ENCODE measurements at places on chromosomes 6 and 20.

GRCh38 chr6:74834967-74835366 lies 370.9 kb downstream of the COL12A1 start:
- no peak for DNase-seq

- DNase-seq: no peak
Observed at GRCh38 chr6:31776989-31777666, at the start of gene VWA7. Gene VWA7, minus strand, starts transcription at chr6:31777328. Its CDS starts 549 bp downstream, at chr6:31776779.

GRCh38 chr6:132892929-132893771 lies 78.8 kb downstream of the RPS12 start:
- no peak for DNase-seq

GRCh38 chr6:4560221-4561077 lies 215.8 kb upstream of the CDYL start:
- DNase-seq: no peak

DNA sequence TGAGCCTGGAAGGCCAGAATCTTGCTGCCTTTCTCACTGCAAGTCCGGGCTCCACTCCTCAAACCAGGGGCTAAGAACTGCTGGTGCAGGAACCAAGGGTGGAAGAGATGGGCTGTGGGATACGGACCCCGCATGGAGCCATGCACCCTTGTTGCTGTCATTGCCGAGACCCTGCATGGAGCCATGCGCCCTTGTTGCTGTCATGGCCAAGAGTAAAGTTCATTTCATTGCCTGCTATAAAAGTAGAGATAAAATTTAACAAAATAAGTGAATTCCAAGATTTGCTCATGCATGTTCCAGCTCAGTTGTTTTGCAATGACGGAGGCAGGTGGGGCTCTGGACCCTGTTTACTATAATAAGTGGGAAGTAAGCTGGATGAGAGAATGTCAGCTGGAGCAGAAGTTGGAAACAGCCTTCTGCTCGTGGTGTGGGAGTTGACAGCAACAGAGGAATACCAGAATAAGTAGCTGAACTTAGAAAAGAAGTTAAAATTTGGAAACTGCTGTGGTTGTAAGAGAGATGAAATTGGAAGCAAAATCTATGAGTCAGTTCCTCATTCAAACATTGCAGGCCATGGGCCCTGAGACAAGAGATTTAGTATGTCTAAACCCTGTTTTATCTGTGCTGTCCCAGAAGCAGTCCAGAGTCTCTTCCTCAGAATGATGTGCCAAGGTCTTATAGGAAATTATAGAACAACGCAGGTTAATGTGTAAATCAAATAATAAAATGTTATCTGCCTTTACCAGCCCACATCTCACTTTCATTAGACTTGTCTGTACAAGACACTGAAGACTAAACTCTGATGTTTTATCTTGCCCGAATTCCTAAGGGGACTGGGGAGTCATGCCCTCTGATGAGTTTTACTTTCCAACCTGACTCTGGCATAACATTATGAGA lies 15.8 kb upstream of the THBS2 start:
- no peak for DNase-seq

DNA sequence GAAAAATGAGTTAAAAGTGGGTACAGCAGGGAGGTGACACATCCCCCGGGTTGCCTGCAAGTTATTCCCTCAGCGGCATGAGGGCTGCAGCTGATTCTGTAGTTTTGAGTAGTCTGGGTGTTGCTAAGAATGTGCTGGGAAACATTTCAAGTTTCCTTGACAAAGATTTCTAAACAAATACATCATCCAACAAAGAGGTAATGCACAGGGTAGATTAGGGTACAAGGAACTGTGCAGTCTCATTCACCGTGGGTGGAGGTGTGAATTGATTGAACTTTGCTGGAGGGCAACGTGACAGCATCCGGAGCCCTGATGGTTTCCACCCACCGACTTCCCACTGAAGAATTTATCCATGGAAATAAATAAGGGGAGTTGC lies 21.8 kb downstream of the CASS4 start:
- DNase-seq: no peak

GRCh38 chr20:15144916-15145315 lies 807.5 kb upstream of the FLRT3 start:
- DNase-seq: no peak

DNA sequence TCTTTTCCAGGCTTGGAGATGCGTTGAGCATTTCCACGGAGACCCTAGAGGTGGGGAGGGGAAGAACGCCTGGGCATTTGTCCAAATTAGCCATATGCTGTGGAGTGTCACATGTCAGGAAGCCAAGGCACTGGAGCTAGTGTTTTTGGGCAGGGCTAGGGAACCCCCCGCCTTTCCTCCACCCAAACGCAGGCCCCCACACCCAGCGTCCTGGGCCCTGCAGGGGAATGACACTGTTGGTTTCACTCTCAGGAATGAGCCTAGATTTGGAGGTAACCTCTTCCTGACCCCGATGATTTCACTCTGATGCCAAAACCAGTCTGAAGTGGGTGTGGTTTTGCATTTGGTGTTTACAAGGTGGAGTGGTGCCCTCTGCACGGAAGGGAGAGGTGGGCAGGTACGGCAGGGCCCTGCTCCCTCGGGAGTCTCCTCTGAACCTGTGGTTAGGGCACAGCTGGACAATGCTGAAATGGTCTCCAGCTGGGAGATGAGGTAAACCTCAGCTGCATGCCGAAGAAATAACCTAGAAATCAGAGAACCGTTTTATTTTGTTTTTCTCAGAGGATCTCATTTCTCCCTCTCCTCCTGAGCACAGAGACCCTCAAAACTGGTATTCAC lies 29.5 kb downstream of the MTHFD1L start:
- peak; percentile 19 for DNase-seq

GRCh38 chr6:38088829-38089228 lies 269.3 kb downstream of the ZFAND3 start:
- no peak for DNase-seq

DNA sequence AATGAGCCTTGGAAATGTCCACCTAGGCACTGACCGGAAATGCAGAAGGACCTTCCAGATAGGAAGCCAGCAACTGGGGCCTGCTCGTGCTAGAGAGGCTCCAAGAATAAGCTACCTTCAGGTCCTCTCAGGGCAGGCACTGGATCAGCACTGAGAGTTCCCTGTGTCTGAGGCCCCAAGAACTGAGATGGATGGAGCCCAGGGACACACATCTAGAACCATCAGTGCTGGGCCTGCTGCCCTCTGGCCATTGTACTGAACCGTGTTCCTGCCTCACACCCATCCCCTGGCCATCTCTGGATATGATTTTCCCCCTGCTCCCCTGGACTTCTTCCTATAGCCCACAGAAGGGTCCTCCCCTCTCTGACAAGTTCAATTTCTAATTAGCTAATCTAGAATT lies 10.3 kb downstream of the BPIFA1 start:
- no peak for DNase-seq

DNA sequence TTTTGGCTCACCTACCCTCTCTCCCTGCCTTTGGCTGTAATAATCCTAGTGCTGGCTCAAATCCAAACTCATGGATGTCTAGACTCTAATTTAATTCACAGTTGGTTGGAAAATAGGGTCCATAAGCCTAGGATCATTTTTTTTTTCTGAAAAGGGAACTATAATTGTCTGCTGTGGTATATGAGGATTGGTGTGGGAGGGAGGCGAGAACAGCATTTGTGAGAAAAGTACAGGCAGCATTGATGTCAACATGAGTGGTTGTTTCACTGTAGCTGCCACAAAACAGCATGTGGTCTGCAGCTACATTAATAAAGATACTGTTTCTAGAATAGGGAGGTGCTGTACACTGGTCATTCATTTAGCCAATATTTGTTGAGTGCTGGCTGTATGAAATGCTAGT lies 18.6 kb upstream of the POLR1H start:
- no peak for DNase-seq

DNA sequence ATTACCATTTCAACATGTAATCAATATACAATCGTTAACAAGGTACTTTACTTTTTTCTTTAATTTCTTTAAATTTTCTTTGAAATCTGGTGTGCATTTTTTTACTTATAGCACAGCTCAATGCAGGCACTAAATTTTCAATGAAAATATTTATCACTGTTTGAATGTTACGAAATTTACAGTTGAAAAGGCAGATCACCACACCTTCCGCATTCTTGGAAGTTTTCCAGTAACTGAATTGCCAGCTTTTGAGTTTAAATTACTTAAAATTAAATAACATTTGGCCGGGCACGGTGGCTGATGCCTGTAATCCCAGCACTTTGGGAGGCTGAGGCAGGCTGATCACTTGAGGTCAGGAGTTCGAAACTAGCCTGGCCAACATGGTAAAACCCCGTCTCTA lies 309.9 kb downstream of the BMP7 start:
- no peak for DNase-seq

GRCh38 chr6:113104951-113105350 lies 752.2 kb upstream of the MARCKS start:
- DNase-seq: no peak

DNA sequence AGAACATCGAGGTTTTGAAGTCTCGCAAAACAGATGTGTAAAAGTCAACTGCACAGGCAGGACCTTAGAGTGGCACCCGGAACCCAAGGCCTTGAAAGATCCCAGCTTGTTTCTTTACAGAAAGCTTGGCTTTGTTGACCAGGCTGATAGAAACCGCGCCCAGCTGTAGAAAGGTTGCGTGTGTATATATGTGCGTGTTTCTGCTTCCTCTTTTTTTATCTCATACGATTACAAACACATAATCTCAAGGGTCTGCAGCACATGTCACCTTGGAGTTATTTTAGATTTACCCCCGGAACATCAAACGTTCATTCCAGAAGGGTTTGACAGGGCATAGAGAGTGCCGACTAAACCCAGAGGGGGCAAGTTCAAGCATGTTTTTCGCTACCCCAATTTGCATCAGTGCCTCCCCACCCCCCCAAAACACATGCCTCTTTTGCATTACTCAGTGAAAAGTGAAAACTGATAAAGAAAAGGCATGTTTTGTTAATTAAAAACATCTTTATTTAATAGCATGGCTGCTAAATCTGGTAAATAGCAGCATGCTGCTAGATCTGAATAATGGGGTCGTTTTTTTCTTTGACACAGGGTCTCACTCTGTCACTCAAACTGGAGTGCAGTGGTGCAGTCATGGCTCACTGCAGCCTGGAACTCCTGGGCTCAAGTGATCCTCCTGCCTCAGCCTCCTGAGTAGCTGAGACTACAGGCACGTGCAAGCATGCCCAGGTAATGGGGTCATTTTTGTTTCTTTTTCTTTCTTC lies 33.2 kb upstream of the NCOA3 start:
- no peak for DNase-seq

GRCh38 chr6:100472674-100473073 lies 8.0 kb upstream of the SIM1 start:
- peak; percentile 23 for DNase-seq

DNA sequence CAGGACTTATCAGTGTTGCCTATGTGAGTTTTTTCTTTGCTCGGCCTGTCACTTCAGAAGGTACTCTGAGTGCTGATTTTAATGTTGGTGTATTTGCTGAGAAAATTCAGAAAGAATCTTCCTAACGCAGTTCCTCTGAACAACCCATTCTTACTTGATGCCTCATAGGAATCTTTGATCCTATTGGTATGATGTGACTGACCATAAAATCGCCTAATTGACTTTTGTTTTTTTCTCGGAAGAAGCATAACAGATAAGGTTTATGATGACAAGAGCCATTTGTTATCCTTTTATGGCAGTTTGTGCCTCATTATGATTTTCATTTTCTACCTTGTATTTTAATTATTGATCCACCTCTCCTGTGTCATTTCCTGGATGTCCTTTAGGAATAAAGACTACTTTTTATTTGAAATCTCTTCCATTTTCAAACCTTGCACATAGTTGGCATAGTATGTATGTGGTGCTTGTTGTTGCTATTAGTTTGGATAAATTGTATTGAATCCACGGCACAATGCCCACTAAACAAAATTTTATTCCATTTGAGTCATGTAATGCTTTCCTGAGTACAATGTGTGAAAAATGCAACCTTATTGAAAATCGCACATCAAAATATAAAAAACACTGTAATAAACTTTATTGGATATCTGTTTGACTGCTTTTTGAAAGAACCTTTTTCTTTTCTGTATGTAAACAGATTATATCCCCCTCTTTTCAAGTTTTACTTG lies 37.3 kb downstream of the LRRC1 start:
- no peak for DNase-seq

DNA sequence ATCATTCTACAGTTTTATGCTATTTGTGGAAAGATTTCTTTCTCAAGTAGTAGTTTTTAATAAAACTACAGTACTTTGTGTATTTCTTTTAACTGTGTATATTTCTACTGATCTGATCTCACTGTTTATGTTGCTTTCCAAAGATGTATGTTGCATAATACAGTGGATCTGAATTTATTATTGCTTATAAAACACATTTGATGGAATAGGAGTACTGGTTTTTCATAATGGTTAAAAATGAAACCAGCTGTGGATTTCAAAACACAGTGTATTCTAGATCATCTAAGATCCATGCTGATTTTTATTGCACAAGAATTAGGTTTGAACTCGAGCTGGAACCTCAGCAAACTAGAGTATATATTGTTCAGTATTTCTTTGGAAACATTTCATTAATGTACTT lies 8.0 kb downstream of the NKX2-4 start:
- no peak for DNase-seq

- DNase-seq: no peak
Observed at GRCh38 chr6:68738039-68738438, 103.0 kb downstream of the ADGRB3 start.

- DNase-seq: no peak
Observed at GRCh38 chr20:40678286-40678875, 10.7 kb downstream of the MAFB start.

DNA sequence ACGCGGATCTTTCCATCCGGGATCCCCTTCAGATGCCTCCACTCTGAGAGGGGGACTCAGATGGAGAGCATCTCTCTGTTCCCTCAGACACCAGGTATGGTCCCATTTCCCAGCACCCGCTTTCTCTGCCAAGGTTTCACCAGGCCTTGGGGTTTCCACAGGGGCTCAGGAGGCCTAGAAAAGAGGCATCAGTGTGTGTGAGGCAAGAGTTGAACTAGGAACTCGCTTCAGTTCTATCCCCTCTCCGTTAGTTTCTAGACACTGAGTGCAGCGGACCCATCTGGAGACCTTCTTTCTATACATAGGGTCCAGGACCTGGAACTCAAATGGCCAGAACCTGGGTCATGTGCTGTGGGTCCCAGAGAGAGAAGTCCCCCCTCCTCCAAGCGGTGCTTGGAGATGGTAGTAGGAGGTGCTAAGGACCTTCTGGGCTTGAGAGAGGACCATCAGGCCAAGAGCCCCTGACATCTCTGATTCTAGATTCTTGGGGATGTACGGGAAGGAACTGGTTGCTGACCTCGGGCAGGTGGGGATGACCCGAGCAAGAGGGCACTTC lies 2.1 kb downstream of the SLC12A5 start:
- no peak for DNase-seq

- DNase-seq: no peak
Observed at GRCh38 chr6:109902870-109903269, 75.2 kb upstream of the GPR6 start.
